ENCODE measurements at places on chromosomes 1 and 21. TPM values are rescaled to one million over a fixed set of nuclear protein-coding genes. Genes with fewer than 3 reads are reported as not detected.
A peak's percentile ranks its signal among the peaks of the same experiment; 100 is the strongest.

GRCh38 chr1:54352755-54353154 lies 53.4 kb downstream of the SSBP3 start:
- peak; percentile 38 for DNase-seq

GRCh38 chr1:201535046-201535918 lies 3.6 kb upstream of the NAV1 start:
- peak; percentile 81 for DNase-seq

DNA sequence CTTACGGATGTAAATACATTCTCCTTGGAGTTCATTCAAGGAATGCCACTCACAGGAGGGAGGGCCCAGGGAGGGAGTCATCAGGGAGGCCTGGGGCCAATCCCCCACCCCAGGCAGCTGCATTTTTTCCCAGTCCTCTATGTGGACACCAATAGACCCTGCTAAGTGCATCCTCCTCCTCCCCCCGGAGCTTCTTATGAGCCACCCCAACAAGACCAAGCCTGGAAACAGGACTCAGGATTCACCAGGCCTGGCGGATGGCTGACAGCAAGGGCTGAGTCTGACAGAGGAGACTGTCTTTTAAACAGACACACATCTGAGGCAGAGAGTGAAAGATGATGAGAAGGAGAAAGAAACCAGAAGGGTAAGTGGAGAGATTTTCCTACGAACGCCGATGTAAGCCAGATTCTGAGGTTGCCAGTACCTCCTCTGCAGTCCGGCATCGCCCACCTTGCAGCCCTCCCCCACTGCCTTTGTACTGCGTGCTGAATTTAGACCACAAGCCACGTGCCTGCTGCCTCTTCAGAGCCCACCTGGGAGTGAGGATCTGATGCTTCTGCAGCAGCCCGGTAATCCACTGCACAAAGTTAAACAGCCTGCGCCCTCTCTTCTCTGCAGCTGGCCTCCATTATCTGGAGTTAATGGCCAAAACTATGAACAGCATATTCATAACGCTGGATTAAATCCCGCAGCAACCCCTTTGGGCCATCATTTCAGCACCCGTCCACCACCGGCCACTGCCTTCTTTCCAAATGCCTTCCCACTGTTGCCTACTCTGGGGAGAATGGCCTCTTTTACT lies 17.6 kb upstream of the SFPQ start:
- DNase-seq, result no peak

DNA sequence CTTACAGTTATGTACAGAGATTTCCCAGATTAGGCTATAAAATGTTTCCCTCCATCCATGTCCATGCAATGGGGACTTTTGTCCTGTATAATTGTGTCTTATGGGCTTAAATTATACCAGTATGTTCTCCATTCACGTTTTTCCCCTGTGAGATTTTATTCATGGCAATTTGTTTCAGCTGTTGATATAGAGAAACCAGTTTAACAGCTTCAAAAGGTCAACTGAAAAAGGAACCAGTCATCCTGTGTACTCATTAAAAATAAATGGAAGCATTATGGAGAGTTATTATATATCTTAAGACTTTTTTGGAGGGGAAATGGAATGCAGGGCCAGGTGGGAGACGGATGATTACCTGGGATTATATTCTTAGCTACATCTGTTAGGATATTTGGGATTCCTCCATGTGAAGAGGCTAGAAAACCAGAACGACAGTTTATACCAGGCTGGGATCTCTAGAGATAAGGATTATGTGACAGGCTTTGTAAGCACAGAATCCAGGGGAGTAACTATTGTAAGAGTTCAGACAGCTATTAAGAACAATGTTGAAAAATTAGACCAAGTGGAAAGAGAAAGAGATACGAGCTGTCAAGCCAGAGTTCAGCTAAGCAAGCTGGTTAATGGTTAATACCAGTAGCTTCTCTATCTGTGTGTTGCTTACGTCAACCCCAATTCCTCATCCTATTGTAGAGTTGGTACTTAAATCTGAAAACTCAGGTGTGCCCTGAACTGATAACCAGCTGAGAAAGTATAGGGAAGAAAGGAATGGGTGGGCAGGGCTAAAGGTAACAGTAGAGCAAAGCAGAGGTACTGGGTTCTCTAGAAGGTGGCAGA lies 12.4 kb upstream of the ZNF697 start:
- no peak for DNase-seq

GRCh38 chr1:3207217-3207848 lies 138.3 kb downstream of the PRDM16 start:
- no peak for DNase-seq

GRCh38 chr1:230702934-230703678 lies 10.8 kb downstream of the AGT start:
- DNase-seq, result no peak

- peak; percentile 66 for DNase-seq
These were observed 516 bp downstream of the PHLDA3 start for GRCh38 chr1:201468501-201468843.

DNA sequence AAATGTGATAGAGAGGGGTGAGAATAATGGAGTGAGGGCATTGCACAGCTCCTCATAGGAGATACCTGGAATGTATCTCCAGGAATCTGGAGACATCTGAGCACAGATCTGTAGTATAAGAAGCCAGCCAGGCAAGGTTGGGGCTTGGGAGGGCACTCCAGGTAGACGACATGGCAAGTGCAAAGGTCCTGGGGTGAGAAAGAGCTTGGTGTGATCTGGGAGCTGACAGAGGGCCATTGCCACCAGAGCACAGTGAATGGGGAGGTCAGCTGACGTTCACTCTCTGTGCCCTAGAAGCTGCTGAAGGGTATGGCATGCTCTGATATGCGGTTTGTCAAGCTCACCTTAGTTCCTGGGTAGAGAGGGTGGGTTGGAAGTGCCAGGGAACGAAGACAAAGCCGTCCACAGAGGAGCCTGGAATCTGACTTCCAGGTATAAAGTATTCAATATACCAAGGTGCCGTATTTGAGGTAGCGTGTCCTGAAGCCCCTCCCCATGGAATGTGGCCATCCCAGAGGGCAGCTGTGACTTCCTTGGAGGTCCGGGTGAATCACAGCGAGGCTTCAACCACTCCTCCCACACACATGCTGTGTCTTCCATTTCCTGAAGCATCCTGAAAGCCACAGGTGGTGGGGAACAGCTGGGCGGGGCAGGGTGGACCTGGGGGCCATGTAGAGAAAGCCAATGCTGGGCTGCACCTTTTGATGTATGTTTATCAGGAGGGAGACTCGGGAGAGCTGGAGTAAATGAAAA lies 182.7 kb upstream of the KLHDC7A start:
- DNase-seq, result no peak

- DNase-seq, result peak; percentile 38
These were observed 181.3 kb upstream of the SPAG17 start for GRCh38 chr1:118366286-118366685.

GRCh38 chr1:21604208-21604957 lies 64.8 kb downstream of the RAP1GAP start:
- DNase-seq, result no peak

DNA sequence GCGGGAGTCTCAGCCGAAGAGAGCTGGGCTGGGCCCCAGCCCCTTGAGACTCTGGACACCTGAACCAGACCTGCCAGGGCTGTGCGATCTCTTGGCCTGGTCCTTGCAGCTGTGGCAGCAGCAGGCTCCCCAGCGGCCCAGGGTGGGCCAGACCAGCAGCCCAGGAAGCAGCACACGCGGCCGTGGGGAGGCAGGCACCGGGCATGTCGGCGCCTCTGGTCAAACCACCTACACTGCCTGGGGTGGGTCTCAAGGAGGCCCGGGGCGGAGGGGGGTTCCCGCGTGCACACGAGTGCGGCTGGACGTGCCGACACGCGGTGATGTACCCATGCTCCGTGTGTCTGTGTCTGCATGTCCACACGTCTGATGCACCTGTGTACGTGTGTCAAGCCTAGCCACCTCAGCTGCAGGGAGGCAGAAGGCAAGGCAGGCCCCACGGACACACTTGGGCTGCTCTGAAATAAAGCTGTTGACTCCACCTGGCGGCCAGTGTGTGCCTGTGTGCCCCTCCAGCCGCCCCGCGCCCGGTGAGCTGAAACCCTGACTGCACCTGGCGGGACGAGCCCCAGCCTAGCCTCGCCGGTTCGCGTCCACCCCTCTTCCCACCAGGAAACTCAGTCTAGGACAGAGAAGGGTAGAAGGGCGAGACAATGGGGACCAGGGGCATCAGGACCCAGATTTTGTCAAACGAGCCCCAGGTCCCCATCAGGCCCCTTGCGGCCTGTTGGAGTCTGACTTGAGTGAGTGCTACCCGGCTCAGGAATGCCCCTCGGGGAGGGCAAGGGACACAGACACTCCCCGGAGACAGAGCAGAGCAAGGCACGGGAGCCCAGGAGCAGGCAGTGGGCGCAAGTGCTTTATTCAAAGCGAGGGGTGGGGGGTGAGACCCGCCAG lies 11.6 kb downstream of the SCNN1D start:
- DNase-seq, result peak; percentile 69

- peak; percentile 46 for DNase-seq
These were observed 176.5 kb downstream of the C1orf21 start for GRCh38 chr1:184563308-184563707.

- peak; percentile 10 for DNase-seq
These were observed 730 bp downstream of the NOS1AP start for GRCh38 chr1:162070094-162070748.

LRRC53 gene
- total RNA-seq, result not detected

PGLYRP4 gene
- total RNA-seq, result not detected

RAP1GAP gene
- total RNA-seq, result 0.97 TPM

IFI44 gene
- total RNA-seq, result 3.7 TPM

TRAPPC3 gene
- total RNA-seq, result 112 TPM

GBP5 gene
- total RNA-seq, result 0.43 TPM
